Cerebellum (tissue), 4 donors: ENCODE measurements at places on chromosomes 4 and X. TPM values are rescaled to one million over a fixed set of nuclear protein-coding genes. Genes with fewer than 3 reads are reported as not detected.

CD38 gene
- 2.1 TPM for total RNA-seq

PLA2G12A gene
- total RNA-seq = 26.8 TPM

IL2 gene
- total RNA-seq = not detected

ZCCHC12 gene
- 41.1 TPM for total RNA-seq

COL25A1 gene
- 21.9 TPM for total RNA-seq

MAGEA12 gene
- not detected for total RNA-seq

USP53 gene
- total RNA-seq = 13.8 TPM

RTL9 gene
- total RNA-seq = 0.82 TPM

TCEAL4 gene
- total RNA-seq = 30.8 TPM

PASD1 gene
- total RNA-seq = not detected

NOA1 gene
- total RNA-seq = 12.6 TPM

TIGD4 gene
- 3.7 TPM for total RNA-seq

RNF212 gene
- 6.6 TPM for total RNA-seq

ABLIM2 gene
- total RNA-seq = 14.2 TPM

MAEA gene
- total RNA-seq = 29.5 TPM

RTL3 gene
- total RNA-seq = not detected

DDX53 gene
- not detected for total RNA-seq

MAGEA9B gene
- total RNA-seq = not detected

MUC7 gene
- not detected for total RNA-seq

PPBP gene
- total RNA-seq = 5.5 TPM

CCNA2 gene
- total RNA-seq = 17.1 TPM

FAM90A26 gene
- not detected for total RNA-seq

VCX3A gene
- not detected for total RNA-seq

ACOX3 gene
- 28.6 TPM for total RNA-seq

GPR34 gene
- total RNA-seq = 8.4 TPM

RHOH gene
- 0.18 TPM for total RNA-seq

ZNF718 gene
- total RNA-seq = 21.0 TPM

LARP7 gene
- 30.3 TPM for total RNA-seq

MND1 gene
- total RNA-seq = 5.3 TPM

SORBS2 gene
- 90.4 TPM for total RNA-seq

ADGRA3 gene
- 69.7 TPM for total RNA-seq
